ENCODE measurements at places on chromosomes 1 and 21.

GRCh38 chr1:221187174-221187573 lies 307.9 kb downstream of the HLX start:
- DNase-seq = no peak

- no peak for DNase-seq
These were observed 57.6 kb downstream of the SPSB1 start for GRCh38 chr1:9350013-9350908.

DNA sequence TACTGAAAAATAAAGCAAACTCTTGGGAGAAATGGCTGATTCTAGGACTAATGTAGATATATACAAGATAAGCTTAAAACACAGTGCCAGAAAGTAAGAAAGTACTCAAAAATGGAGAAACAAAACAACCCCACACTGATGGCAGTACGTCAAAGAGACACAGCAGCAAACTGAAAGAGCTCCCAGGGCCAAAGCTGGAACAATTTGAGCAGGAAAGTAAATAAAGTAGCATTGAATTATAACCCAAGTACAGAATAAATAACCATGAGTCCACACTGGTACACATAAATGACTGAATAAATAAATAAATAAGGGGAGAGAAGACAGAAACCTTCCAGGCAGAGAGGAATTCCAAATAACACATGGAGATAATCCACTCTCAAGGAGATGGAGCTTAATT lies 120.9 kb downstream of the GLUL start:
- DNase-seq = no peak

GRCh38 chr1:169133801-169134502 lies 27.5 kb downstream of the ATP1B1 start:
- no peak for DNase-seq

- DNase-seq = no peak
These were observed 719.4 kb upstream of the PTBP2 start for GRCh38 chr1:96002201-96002600.

- DNase-seq = peak; percentile 19
These were observed 35.7 kb upstream of the MTR start for GRCh38 chr1:236759252-236759859.

DNA sequence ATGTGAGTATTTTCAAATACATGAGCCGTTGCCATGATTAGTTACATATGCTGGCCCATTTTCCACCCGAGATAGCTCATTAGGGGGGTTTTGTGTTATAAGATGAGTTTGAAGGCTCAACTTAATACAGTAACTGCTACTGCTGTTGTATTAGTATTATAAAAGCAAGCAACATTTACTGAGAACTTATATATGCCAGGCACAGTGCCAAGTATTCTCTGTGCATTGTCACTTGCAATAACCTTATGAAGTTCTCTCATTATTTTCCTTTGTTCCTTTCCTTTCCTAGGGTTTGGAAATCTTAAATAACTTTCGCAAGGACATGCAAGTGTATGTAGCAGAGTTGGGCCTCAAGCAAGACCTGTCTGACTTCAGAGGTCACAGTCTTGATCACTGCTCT lies 107.9 kb downstream of the RYR2 start:
- DNase-seq = no peak

- no peak for DNase-seq
These were observed 18.8 kb downstream of the IFI44 start for GRCh38 chr1:78668427-78668826.

DNA sequence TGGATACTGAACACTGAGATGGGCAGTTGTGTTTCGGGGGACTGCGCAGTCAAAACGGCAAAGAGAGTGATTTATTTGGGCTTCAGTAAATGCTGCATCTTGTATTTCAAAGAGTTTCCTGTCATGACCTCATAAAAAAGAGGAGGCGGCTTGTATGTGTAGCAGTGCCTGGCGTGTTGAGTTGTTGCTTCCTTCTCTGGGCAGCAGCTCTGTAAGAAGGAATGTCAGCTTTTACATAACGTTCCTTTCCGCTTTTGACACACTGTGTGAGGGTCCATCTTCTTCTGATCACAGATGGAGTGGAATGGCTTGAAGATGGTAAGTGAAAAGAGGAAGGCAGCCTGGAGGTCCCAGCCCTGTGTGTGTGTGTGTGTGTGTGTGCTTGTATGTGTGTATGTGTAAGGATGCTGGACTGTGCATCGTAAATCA lies 941 bp downstream of the ELAVL4 start:
- no peak for DNase-seq

DNA sequence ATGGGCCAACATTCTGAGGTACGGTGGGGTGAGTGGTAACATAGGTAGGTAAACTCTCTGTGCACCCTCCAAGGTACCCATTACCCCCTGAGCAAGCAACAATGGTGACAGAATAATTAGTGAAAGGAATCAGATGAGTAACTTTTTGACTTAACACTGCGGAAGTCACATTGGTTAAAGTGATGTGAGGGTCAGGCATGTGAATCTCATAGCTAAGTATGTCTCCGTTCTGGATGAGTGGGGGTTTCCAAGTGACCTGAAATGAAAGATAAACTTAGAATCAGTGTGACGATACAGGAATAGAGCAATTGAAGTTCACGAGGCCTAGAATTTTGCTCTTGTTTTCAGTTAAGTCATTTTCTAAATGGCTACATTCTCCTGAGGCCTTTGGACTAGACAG lies 311.7 kb downstream of the KCTD3 start:
- DNase-seq = no peak

GRCh38 chr1:230891413-230891812 lies 23.1 kb upstream of the C1orf198 start:
- DNase-seq = no peak

GRCh38 chr1:94514095-94514727 lies 27.3 kb downstream of the F3 start:
- no peak for DNase-seq

All from central memory CD4-positive, alpha-beta T cell (primary cell).